Renal pelvis (tissue), 12 donors: ENCODE measurements at places on chromosomes 12 and 14. TPM values are rescaled to one million over a fixed set of nuclear protein-coding genes. Genes with fewer than 3 reads are reported as not detected.

Gene RDH11
- polyA plus RNA-seq = 122 TPM

Gene BTBD6
- polyA plus RNA-seq = 43.4 TPM

Gene ATG14
- 23.6 TPM for polyA plus RNA-seq

Gene TXNRD1
- 61.4 TPM for polyA plus RNA-seq

Gene CLEC2A
- not detected for polyA plus RNA-seq

Gene BCL11B
- 2.6 TPM for polyA plus RNA-seq

Gene RAB15
- 25.3 TPM for polyA plus RNA-seq

Gene KCTD10
- polyA plus RNA-seq = 44.1 TPM

Gene RNASE1
- polyA plus RNA-seq = 127 TPM

Gene PNMA1
- polyA plus RNA-seq = 85.6 TPM

Gene CGRRF1
- polyA plus RNA-seq = 29.5 TPM

Gene LIN52
- polyA plus RNA-seq = 15.1 TPM

Gene BDKRB2
- 3.7 TPM for polyA plus RNA-seq

Gene TTC9
- polyA plus RNA-seq = 4.1 TPM

Gene SMCO2
- polyA plus RNA-seq = 0.92 TPM

Gene ADAM21
- 0.73 TPM for polyA plus RNA-seq

Gene KRT77
- not detected for polyA plus RNA-seq

Gene MGP
- polyA plus RNA-seq = 27.4 TPM

Gene CISTR
- polyA plus RNA-seq = 0.20 TPM

Gene ANGEL1
- 36.3 TPM for polyA plus RNA-seq

Gene NGB
- polyA plus RNA-seq = not detected
